Esophagus mucosa (tissue), 1 donor: ENCODE measurements at places on chromosomes 11 and 22. TPM values are rescaled to one million over a fixed set of nuclear protein-coding genes. Genes with fewer than 3 reads are reported as not detected.

DNA sequence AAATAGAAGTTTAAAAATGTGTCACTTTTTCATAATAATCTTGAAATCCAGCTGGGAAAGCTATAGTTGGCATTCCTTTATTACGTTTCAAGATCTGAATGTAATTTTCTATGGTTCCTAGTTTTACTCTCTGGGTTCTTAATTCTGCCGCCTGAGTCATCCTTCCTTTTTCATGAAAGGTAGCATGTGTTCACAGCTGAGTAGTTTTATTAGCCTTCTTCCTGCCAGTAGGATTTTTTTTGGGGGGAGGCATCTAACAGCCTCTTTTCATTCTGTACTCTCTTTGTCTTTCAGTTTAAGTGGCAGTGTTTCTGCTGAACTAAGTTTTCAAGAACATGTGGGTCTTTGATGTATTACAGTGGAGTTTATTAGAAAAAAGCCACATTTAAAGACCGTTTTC is 36.5 kb downstream of the OR2AG2 start:
- ATAC-seq: no peak

DNA sequence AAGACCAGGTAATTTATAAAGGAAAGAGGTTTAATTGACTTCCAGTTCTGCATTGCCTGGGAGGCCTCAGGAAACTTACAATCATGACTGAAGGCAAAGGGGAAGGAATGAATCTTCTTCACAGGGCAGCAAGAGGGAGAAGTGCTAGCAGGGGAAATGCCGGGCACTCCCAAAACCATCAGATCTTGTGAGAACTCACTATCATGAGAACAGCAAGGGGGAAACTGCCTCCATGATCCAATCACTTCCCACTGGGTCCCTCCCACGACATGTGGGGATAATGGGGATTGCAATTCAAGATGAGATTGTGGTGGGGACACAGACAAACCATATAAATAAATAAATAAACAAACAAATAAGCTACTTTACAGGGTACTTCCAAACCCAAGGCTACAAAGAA is 28.8 kb upstream of the EXPH5 start:
- ATAC-seq: no peak

DNA sequence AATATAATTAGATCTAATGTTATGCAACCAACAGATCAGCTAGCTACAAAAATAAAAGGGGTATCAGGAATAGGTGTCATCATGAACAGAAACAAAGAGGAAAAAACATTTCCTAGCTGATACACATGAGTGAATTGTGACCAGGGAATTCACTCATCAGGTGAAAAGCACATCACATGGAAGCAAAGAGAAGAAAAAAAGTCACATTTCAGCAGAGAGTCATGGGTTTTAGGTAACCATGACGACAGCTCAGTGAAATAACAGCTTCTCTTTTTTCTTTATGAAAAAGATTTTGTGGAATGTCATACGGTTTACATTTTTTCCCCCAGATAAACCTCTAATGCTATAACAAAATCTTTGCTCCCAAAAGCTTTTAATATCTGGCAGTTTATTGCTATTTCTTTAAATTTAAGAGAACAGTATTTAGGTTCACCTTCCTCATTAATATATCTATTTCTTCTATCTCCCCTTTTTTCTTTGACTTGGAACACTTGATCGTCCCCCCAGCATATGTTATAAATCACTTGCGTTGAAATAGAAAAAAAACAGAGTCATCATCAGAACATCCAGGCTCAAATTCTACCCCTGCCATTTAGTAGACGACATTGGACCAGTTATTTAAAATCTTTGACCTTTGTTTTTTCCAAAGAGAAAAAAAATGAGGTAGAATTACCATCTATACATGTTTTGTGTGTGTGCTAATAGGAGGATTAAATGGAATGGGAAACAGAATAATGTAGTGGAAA is 5.3 kb downstream of the TYR start:
- ATAC-seq: no peak

GRCh38 chr11:68659158-68659921 is 25.0 kb upstream of the GAL start:
- ATAC-seq: peak; percentile 46

- no peak for ATAC-seq
Measured at GRCh38 chr11:8201644-8202365, 33.0 kb upstream of the RIC3 start.

GRCh38 chr22:21714786-21715185 is 20.8 kb downstream of the YPEL1 start:
- ATAC-seq: peak; percentile 28

- ATAC-seq: no peak
Measured at GRCh38 chr11:95219599-95219998, 11.4 kb downstream of the SESN3 start.

- ATAC-seq: no peak
Measured at GRCh38 chr11:39149214-39149613, 2310.2 kb downstream of the LRRC4C start.

GRCh38 chr22:47032956-47033647 is 270.7 kb downstream of the TBC1D22A start:
- peak; percentile 57 for ATAC-seq

DNA sequence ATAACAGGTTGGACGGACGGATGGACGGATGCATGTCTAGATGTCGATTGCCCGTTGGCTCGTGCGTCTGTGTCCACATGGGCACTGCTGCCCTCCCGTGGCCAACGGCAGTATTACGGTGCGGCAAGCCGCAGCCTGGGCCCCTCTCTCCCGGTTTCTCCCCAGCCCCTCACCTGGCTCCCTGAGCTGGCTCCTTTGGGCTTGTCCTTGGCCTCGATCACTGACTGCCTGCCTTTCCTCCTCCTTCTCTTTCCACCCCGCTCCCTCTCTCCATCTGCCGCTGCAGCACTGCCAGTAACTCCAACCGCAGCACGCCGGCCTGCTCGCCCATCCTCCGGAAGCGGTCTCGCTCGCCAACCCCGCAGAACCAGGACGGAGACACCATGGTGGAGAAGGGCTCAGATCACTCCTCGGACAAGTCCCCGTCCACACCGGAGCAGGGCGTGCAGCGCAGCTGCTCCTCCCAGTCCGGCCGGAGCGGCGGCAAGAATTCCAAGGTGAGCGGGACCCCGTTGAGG is 77.3 kb downstream of the SCN3B start:
- ATAC-seq: peak; percentile 66

DNA sequence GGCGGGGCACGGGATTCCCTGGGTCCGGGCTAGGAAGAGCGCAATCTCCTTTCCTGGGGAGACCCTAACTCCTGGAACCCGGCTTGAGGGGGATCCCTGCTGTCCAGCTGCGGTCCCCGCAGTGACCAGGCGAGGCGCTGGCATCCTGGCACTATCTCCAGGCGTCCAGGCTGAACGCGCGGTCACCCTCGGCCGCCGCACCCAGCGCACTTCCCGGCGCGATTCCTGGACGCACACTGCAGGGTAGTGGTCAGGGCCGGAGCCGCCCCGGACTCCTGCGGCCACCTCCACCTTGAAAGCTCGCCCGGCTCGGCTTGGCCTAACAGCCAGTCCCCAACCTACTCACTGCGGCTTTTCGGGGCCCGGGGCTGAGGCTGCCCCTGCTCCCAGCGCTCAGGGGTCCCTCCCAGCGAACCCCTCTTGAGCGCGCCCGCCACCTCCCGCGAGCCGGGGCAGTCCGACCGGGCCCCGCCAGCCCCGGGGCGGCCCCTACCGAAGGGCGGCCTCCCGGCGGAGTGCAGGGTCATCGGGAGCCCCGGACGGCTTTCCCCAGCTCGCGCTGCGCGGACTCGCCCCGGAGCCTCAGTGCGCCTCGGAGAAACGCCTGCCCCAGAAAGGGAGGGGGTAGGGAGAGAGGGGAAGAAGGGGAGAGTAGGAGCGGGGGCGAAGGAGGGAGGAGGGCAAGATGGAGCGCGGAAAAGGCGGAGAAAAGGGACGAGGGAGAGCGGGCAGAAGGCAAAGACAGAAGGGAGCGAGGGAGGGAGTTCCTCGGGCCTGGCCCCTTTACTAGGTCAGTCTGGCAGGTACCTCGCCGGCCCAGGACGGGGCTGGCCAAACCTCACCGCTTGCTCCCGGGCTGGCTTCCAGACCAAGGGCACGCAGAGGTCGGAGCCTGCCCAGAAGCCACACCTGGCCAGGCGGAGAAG is 1.0 kb downstream of the POU2AF3 start:
- ATAC-seq: peak; percentile 42

GRCh38 chr11:121038648-121039409 is 14.9 kb downstream of the TBCEL start:
- no peak for ATAC-seq

GRCh38 chr22:20930004-20930403 is 12.8 kb downstream of the CRKL start:
- no peak for ATAC-seq

DNA sequence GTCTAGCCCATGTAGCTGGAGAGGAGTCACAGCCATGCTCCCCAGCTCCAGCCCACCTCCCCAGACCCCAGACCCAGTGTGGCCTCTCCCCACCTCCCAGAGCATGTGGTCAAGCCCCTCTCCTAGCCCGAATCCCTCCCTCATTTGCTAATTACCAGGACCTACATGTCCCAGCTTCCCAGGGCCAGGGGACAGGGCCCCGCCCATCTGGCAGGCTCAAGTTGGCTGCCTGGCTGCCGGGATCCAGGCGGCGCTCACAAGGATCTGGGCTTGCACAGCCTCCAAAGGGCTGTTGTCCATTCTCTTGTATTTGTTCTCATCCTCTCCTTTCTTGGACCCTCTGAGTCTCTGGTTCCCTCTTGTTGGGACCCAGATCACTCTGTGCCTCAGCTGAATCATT is 4.6 kb upstream of the MIF start:
- no peak for ATAC-seq

GRCh38 chr11:24298146-24298545 is 198.7 kb upstream of the LUZP2 start:
- ATAC-seq: no peak

DNA sequence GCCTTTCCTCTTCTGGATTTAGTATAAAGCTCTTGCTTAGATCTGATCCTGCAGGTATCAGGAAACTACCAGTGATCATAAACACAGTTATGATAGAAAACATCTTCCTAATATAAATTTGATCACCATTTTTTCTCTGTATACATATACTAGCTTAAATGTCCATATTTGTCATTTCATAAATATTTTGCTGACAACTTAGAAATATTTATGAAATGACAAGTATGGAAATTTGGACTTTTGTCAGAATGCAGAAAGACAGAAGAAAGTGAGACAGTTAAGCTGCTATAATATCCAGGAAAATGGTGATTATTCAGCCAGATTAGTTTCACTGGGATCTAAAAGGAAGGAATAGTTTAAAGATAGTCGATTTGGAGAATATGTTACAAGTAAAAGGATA is 22.8 kb upstream of the TRIM21 start:
- no peak for ATAC-seq

- ATAC-seq: peak; percentile 49
Measured at GRCh38 chr22:33299245-33299956, 241.2 kb upstream of the SYN3 start.

GRCh38 chr11:58776891-58777710 is 45.4 kb upstream of the GLYAT start:
- no peak for ATAC-seq

DNA sequence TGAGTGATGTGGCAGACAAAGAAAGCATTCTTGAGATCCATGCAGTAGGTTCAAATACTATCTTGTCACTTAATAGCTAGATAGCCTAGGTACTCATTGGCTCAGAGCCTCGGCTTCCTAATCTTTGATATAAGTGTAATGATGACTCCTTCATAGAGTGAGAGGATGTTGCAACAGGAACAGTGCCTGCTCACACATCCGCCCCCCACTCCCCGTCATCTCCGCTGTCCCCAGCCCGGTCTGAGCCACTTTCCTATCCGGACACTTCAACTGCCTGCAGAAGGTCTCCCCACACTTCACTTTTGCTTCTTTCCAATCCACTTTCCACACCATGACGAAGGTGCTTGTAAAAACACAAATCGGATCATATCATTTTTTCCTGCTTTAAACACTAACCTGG is 128.8 kb downstream of the NTM start:
- no peak for ATAC-seq

DNA sequence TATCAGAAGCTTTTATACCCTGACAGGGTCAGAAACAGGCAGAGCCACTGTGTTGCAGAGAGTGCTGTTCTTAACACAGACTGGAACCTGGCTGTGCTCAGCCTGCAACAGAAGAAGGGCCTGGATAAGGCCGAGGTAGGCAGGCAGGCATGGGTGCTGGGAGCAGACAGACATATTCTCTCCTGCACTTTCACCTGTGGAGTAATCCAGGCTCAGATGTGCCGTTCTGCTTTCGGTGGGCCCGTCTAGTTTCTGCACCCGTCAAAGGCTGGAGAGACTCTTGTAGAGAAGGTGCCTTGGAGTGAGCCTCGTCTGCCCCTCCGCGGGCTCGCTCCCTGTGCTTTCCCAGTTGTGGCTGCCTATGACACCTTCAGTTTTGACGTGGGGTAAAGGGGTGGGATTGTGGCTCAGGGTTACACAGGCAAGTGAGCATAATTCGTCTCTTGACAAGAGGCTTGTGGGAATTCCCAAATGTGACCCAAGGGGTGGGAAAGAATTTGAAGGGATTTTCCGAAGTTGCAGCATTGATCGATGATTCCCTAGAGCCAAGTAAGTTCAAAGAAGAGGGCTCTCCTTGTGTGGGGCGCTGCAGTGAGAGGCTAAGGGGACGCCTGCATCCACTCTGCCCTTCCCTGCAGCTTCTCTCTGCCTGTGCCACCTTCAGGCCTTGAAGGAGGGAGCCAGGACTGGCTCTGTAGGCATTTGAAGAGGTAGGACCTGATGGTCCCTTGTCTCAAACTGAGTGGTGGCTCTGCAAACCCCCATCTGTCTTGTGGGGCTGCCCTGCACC is 16.2 kb upstream of the ST3GAL4 start:
- ATAC-seq: no peak

- no peak for ATAC-seq
Measured at GRCh38 chr11:31643857-31644256, 134.3 kb downstream of the ELP4 start.

GRCh38 chr11:47950396-47950795 is 30.0 kb upstream of the PTPRJ start:
- ATAC-seq: no peak

Gene ESAM
- 8.5 TPM for total RNA-seq

Gene IFITM2
- 94.0 TPM for total RNA-seq

Gene OVCH2
- total RNA-seq: 0.44 TPM

Gene HEPN1
- not detected for total RNA-seq

Gene PRRG4
- total RNA-seq: 36.9 TPM

Gene RPS6KB2
- total RNA-seq: 95.0 TPM

Gene NCAM1
- total RNA-seq: 0.60 TPM

Gene DDX6
- total RNA-seq: 65.8 TPM

Gene NXPE4
- total RNA-seq: not detected

Gene KCNQ1
- 1.6 TPM for total RNA-seq

Gene OR8D1
- not detected for total RNA-seq

Gene OR2AT4
- not detected for total RNA-seq

Gene CHRM1
- not detected for total RNA-seq

Gene LMNTD2
- 3.0 TPM for total RNA-seq

Gene POGLUT3
- total RNA-seq: 15.1 TPM
